Diencephalon (tissue), 1 donor: ENCODE measurements at places on chromosomes 2 and 18. TPM values are rescaled to one million over a fixed set of nuclear protein-coding genes. Genes with fewer than 3 reads are reported as not detected.

Gene CIDEA
- not detected for total RNA-seq

Gene TSPYL6
- 0.23 TPM for total RNA-seq

Gene RNF125
- 4.4 TPM for total RNA-seq

Gene L3MBTL4
- total RNA-seq, result 19.8 TPM

Gene DSG4
- not detected for total RNA-seq

Gene CDK5R2
- 13.4 TPM for total RNA-seq

Gene CAPG
- total RNA-seq, result 9.0 TPM

Gene BOD1L2
- not detected for total RNA-seq

Gene ANKRD36C
- 214 TPM for total RNA-seq

Gene ZC3H15
- total RNA-seq, result 78.2 TPM

Gene OR6B3
- total RNA-seq, result not detected

Gene ANKRD44
- total RNA-seq, result 78.2 TPM

Gene MEIS1
- 54.2 TPM for total RNA-seq

Gene LTBP1
- total RNA-seq, result 19.8 TPM

Gene APOB
- 0.69 TPM for total RNA-seq

Gene ANKRD53
- total RNA-seq, result 0.92 TPM

Gene COL6A3
- total RNA-seq, result 14.1 TPM

Gene DNAH7
- total RNA-seq, result 21.7 TPM

Gene KLHL30
- total RNA-seq, result not detected

Gene RBM43
- 5.1 TPM for total RNA-seq

Gene MROH2A
- total RNA-seq, result under 0.01 TPM

Gene DES
- 1.4 TPM for total RNA-seq

Gene SALL3
- 18.9 TPM for total RNA-seq

Gene PID1
- total RNA-seq, result 32.8 TPM
